ENCODE measurements at places on chromosomes 7 and 10. TPM values are rescaled to one million over a fixed set of nuclear protein-coding genes. Genes with fewer than 3 reads are reported as not detected.

The SLC13A1 gene
- total RNA-seq, result not detected

The ANKRD7 gene
- total RNA-seq, result 0.20 TPM

The MEOX2 gene
- total RNA-seq, result 28.3 TPM

The CPA4 gene
- 140 TPM for total RNA-seq

The FAM25G gene
- not detected for total RNA-seq

The GUSB gene
- 26.1 TPM for total RNA-seq

The SEMA3C gene
- 311 TPM for total RNA-seq
